A549 (cell line): ENCODE measurements at places on chromosomes 7 and 10.
A peak's percentile ranks its signal among the peaks of the same experiment; 100 is the strongest.

DNA sequence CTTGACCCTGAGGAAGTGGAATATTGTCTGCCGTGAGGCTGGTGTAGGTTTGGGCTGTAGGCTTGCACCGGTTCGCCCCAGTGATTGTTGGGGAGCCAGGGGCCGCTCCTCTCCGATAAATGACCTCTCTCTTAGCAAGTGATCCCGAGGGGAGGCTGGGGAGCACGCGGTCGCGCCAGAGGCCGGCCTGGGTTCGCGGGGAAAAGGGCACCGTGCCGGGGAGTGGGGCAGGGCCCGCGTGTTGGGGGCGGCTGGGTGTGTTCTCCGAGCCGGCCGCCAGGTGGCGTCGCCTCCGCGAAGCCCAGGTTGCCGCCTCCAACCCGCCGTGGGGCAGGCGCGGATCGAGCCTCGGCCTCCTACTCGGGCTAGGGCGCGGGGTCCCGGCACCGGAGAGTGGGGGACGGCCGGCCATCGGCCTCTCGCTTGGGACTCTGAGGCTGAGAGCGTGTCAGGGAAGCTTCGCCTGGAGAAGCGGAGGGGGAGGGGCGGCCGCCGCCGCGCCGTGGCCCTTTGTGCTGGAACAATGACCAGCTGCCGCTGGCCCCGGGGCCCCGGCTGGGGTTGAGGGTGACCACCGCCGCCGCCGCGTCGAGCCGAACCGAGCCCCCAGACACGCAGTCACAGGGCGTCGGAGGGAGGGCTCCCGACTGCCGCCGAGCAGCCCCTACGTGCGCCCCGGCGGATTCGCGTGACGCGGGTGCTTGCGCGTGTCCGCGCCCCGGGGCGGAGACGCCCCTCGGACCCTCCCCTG is 442 bp upstream of the LZTS2 start:
- peak; percentile 84 for DNase-seq

- DNase-seq, result no peak
Observed at GRCh38 chr7:8714791-8715190, 281.4 kb downstream of the NXPH1 start.

GRCh38 chr10:24762161-24762924 is 38.7 kb upstream of the ARHGAP21 start:
- no peak for DNase-seq

DNA sequence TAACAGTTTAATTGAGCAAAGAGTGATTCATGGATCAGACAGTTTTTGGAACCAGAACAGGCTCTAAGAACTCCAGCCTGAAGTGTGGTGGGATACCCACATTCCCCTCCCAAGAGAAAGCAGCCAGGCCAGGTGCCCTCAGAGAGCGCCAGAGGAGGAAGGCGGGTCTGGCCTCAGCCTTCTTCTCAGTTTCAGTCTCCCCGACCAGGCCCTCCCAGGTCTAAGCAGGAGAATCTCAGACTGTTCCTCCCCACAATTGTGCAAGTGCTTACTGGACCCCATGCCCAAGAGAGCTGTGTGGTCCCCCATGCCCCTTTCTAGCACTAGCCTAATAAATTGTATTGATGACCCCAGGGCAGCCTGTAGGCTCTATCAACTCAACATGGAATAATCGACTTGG is 25.6 kb downstream of the PPIF start:
- DNase-seq, result no peak

DNA sequence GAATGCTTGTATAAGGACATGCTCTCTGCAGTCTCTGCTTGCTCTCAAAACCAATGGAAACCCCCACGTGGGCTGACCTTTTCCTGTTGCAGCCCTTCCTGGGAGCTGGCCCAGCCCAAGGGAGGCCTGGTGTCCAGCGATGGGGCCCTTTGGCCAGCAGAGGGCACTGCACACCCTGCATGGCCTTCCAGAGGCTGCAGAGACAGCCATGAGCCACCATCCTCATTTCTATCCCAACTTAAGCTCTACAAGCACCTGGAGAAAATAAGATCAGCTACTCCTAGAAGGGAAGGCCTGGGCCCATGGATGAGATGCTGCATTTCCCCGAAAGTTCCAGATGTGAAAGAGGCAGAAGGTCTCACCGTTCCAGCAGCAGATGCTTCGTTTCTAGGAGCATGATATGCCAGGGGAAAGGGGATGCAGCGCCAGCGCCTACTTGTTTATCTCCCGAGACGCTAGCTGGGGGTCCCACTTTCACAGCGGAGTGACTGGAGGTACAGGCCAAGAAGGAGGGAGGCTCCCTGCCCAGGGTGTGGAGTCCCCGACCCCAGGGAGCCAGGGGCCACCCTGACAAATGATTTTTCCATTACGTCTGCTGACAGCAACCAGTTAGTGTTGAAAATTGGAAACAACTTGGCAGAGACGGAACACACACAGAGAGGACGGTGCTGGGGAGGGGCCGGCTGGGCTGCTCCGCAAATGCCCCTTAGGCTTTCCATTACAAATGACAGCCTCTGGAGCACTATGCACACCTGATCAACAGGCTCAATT is 106.4 kb downstream of the ZRANB1 start:
- DNase-seq, result peak; percentile 92

DNA sequence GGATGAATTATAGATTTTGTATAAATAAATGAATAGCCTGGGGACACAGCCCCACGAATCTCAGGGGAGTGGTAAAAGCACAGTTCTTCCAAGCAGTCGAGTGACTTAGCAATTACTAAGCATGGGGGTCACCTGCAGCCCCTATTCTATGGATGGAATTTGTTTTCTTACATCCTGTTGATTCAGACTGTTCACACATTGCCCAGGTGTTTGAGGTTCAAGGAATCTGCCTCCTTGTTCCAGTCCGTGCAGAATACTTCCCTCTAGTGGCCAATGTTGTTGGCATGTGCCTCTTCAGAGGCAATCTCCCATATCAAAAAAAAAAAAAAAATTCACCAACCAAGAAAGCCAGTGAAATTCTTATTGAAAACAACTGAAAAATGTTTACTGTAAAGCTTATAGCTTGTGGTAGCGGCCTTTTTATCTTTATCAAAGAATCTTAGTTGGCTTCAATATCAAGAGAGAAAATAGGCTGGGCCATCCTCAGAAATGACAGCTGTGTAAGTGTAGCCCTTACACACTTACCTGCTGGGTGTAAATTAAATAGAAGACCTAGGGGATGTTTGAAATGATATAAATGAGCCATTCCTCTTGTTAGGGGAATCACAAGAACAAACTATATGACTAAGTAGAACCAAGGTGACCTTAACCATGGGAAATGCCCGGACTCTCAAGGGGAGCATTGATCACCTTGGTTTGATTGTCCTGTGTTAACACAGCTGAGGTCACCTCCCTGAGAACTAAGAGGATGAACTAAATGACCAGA is 7.8 kb downstream of the LIPM start:
- DNase-seq, result peak; percentile 79

DNA sequence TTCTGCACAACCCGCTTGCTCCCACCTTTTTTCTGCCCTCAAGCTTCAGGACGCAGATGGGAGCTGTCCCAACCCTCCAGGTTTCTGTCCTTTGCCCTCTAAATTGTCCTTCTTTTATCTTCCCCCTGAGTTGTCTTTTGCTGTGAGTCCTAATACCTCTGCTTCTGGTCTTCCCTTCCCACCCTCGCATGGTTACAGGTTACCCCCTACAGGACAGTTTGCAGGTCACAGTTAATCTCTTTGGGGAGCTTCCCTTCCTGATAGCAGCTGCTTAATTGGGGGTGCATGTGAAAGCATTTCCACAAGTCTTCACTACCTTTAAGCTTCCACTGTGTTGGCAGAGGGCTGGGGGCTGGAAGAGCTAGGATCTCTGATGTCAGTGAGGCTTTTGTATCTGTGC is 121.5 kb upstream of the CXCL12 start:
- no peak for DNase-seq

GRCh38 chr7:127619681-127620405 is 1.9 kb upstream of the PAX4 start:
- peak; percentile 41 for DNase-seq

GRCh38 chr10:77974396-77975074 is 48.0 kb upstream of the DLG5 start:
- peak; percentile 32 for DNase-seq

DNA sequence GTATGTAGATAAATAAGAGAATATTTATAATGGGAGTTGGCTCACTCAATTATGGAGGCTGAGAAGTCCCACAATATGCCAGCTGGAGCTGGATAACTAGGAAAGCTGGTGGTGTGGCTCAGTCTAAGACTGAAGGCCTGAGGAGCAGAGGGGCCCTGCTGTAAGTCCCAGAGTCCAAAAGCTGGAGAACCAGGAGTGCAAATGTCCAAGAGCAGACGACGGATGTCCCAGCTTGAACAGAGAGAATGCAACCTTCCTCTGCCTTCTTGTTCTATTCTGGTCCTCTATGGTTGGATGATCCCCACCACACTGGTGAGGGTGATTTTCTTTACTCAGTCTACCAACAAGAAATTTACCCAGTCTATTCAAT is 13.2 kb downstream of the IL2RA start:
- DNase-seq, result no peak

GRCh38 chr10:1413256-1413655 is 324.1 kb downstream of the ADARB2 start:
- no peak for DNase-seq

DNA sequence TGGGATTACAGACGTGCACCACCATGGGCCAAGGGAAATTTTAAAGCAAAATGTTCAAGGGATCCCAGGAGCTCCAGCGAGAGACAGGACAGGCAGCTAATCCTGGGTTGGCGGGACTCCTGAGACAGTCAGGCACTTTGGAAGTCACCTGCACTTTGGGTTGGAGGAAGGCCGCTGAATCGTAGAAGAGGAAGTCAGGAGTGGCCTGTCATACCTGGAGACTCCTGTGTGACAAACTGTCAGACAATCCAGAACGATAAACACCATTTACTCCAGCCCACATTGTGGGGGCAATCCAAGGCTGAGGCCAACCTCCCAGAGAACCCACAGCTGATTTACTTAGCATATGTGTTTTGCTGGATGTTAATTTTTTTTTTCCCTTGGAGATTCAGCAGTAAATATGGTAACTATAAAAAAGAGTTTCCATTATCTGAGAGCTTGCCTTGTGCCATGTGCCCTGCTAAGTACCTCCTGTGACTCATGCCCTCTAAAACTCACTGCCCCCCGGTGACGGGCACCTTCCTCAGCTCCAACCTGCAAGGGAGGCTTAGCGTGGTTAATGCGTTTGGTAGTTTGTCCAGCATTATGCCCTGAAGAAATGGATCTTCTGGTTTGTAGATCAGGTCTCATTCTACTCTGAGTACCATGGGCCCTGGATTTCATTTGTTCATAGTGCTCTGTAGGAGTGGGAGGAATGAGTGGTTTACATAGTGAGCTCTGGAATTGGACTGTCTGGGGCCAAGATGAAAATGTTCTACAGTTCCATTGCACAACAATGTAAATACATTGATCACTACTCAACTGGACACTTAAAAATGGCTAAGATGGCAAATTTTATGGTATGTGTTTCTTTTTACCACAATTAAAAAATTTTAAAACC is 50.9 kb downstream of the ICA1 start:
- no peak for DNase-seq

GRCh38 chr7:153835712-153836265 is 216.4 kb upstream of the DPP6 start:
- DNase-seq, result no peak

- no peak for DNase-seq
Observed at GRCh38 chr10:84293574-84294016, 34.8 kb upstream of the CCSER2 start.

- no peak for DNase-seq
Observed at GRCh38 chr10:125989791-125990190, 93.4 kb downstream of the FANK1 start.

GRCh38 chr7:55191926-55192692 is 173.0 kb upstream of the LANCL2 start:
- DNase-seq, result no peak

GRCh38 chr7:128019288-128019687 is 11.9 kb downstream of the LRRC4 start:
- DNase-seq, result no peak

- no peak for DNase-seq
Observed at GRCh38 chr7:109930049-109930448, 1160.9 kb upstream of the LRRN3 start.

- DNase-seq, result no peak
Observed at GRCh38 chr7:8343556-8343955, 81.6 kb upstream of the ICA1 start.

DNA sequence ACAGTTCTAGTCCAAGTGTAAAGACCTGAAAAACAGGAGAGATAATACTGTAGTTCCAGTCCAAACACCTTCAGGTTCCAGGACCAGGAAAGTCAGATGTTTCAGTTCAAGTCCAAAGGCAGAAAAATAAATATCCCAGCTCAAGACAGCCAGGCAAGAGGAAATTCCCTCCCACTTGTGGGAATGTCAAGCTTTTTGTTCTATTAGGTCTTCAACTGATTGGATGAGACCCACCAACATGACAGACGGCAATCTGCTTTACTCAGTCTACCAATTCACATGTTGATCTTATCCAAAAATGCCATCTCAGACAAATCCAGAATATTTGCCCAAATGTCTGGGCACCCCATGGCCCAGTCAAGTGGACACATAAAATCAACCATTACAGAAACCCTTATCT is 33.1 kb downstream of the SEMA3D start:
- DNase-seq, result no peak

GRCh38 chr7:98777051-98777450 is 92.8 kb downstream of the TMEM130 start:
- no peak for DNase-seq

DNA sequence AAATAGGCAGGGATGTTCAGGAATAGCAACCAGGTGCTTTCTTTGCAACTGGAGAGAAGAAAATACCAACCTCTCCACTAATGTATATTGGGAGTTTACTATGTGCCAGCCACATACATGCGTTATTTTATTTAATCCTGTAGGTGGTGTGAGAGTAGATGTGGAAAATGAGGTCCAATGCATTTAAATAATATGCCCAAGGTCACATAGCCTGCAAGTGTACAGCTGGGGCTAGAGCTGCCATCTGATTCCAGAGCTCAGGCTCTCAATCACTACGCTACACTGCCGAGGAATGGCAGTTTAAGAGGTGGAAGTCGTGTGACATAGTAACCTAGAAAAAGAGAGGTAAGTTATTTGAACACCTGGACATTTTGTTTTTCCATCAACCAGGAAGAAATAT is 277.0 kb downstream of the EXOC4 start:
- DNase-seq, result no peak

DNA sequence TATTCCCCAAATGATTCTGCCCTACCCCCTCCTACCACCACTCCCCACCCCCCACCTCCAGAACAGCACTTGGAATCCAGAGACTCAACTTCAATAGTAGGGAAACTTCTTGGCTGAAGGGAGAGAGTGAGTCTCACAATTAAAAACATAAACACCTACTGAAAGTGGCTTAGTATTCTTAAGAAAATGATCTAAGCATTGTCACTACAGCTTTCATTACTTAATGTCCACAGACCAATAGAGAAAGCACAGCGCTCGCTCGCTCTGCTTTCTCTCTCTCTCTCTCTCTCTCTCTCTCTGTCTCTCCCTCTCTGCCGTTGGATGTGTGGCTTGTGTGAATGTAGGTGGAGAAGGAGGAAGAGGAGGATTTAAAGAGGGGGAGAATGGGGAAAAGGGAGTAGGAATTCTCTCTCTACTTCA is 1.5 kb upstream of the SEMA3A start:
- peak; percentile 74 for DNase-seq

- no peak for DNase-seq
Observed at GRCh38 chr7:145276118-145276517, 440.3 kb upstream of the TPK1 start.
